Renal cortex interstitium (tissue), 15 donors: ENCODE measurements at places on chromosomes 11 and 22.

DNA sequence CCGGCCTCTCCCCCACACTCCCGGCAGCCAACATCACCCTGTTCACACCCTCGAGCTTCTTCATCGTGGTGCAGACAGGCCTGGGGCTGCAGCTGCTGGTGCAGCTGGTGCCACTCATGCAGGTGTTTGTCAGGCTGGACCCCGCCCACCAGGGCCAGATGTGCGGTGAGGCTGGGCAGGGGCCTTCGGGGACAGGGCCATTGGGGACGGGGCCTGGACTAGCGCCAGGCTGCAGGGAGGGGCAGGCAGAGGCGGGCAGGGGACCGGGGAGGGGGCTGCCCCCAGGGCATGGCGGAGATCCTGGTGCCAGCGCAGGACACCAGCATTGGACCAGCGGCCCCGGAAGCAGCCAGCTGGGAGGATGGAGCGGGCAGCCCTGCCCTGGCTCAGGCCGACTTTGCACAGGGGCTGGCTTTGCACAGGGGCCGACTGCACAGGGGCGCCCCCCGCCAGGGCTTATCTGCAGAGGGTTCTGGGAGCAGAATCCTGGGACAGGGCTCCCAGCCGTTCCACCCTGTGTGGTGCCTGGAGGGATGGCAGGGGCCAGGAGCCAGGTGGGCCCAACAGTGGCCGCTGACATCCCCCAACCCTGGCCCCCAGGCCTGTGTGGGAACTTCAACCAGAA is 8.6 kb downstream of the MUC5B start:
- no peak for DNase-seq

- DNase-seq: peak; percentile 48
Measured at GRCh38 chr11:118194835-118195627, 18.6 kb upstream of the SCN2B start.

DNA sequence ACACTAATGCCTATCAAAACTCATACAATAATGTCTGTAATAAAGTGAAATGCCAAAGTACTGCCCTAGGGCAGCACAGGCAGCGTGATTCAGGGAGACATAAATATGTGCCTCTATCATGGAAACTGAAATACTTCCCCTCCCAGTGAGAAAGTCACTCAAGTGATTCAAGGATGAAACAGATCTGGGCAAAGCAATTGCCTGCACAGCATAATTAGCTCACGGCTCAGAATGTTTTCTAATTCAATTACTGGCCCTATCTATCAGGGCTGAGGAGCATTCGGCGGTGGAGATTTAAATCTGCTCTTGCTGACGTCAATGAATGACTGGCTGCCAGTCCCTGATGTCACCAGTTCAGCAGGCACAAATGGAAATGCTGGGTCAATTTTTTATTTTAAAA is 27.7 kb upstream of the PPP2R1B start:
- peak; percentile 26 for DNase-seq

GRCh38 chr22:28989035-28989464 is 72.6 kb downstream of the C22orf31 start:
- no peak for DNase-seq

DNA sequence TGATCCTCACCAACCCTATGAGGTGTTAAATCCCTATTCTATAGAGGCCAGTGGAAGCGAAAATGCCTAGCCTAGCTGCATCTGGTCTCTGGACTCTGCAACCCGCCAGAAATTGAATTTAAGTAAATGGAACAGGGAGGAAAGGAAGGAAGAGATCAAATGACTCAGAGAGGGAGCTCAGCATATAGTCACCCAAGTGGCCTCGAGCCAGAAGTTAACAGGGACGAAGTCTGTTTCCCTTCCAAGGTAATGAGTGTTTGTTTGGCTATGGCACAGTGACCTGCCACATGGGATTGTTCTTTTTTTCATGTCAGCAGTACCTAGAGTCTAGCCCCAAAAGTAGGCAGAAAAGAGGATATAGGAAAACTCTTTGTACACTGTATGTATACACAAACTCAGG is 66.3 kb downstream of the PAK1 start:
- no peak for DNase-seq

DNA sequence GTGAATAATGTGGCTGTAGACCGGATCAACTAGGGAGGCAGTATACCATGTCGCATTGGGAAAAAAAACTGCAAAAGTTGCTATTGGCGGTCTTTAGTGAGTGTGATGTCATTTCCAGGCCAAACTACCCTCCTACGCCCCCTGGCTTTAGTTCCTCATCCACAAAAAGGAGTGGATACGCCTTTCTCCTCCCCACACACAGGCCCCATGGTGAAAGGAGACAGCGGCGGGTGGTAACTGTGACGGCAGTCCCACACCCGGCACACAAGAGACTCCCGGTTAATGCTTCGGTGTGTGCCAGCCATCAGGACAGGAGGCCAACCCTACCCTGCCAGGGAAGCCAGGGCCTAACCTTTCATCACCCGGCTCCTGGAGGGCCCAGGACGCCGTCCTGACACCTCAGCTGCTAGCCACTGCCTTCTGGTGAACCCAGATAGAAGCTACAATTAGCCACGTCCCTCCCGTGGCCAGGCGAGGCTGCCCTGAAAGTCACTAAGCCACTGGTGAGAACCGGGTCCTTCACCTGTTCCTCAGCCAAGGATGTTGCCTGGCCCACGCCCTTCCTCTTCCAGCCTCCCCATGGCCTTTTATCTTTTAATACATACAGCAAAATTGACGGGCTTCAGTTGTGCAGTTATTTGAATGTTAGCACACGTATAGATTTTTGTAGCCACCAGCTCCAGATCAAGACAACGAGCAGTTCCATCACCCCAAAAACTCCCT is 10.8 kb downstream of the TP53I11 start:
- no peak for DNase-seq
